ENCODE measurements at places on chromosomes 7 and 10.

DNA sequence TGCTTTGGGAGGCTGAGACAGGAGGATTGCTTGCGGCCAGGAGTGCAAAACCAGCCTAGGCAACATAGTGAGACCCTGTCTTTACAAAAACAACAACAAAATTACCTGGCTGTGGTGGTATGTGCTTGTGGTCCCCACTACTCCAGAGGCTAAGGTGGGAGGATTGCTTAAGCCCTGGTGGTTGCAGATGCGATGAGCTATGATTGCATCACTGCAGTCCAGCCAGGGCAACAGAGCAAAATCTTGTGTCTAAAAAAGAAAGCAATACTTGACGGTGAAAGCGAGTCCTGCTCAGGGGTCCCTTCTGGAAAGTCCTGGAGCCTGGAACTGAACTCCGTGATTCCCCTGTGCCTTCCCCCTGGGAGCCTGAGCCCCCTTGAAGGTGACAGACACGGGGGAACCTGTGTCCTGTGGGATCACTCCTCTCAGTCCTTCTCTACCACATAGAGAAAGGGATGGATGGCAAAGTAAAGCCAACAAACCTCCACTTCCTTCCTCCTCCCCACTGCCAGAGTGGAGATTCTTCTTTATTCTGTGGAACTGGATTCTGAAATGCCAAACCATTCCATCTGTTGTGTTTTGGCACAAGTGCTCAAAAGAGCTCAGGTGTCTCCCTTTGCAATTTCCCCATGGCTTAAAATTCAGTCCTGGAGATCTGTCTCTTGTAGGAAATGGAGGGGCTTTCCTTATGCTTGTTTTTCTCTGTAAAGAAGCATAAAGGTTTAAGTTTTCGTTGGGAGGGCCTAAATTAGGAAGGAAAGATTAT lies 50.6 kb downstream of the KIAA1217 start:
- DNase-seq, result no peak

DNA sequence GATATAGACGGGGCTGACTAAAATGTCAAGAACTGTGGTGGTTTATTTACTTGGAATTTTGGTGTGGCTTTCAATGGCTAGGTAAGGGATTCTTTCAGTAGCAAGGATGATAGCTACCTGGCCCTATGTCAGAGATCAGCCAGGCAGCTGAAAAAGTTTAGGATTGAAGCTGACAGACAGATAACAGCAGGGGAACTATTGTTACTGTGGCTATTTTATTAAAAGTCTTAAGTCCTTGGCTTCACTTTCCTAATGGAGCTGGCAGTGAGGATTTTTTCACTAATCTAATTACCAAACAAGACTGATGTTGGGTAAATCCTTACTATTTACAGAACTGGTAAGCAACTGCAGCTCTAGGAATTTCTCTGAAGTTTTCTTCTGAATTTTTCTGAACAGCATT lies 72.4 kb upstream of the ANLN start:
- DNase-seq, result no peak

DNA sequence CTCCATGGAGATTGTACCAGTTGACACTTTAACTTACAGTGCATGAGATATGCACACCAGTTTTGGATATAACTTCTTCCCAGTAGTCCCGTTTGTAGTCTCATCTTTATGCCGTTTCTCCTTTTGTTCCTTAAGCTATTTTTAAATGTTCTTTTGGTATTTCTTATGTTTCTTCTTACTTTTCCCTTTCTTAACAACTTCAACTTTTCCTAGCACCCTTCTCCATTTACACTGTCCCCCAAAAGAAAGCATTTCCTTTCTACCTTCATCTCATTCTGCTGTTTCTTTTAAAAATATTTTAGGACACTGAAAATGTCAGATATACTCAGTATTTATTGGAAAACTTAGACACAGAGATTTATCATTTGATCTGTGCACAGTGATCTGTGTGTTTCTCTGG lies 1.5 kb downstream of the PSMC2 start:
- no peak for DNase-seq

- DNase-seq, result peak; percentile 17
Observed at GRCh38 chr7:24980534-24981170, 674 bp upstream of the OSBPL3 start.

- DNase-seq, result no peak
Observed at GRCh38 chr7:148535217-148535616, 55.3 kb upstream of the C7orf33 start.

DNA sequence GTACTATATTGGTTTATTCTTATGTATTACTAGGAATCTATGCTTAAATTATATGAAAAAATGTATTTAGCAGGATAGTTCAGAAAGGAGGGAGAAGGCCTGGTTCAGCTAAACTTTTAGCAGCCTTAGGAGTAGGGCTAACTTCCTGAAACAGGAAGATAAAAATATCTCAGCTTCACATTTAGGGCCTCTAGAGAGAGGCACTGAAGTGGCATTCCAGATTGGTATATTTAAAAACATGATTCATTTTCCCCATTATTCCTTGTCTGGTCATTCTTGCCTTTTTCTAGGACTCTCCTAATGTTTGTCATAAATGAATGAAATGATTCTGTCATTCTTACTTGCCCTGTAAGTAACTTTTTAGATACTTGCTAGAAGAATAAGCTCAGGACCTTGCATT lies 63.0 kb upstream of the CYP26C1 start:
- no peak for DNase-seq

- DNase-seq, result no peak
Observed at GRCh38 chr7:134936893-134937510, 49.3 kb upstream of the AGBL3 start.

DNA sequence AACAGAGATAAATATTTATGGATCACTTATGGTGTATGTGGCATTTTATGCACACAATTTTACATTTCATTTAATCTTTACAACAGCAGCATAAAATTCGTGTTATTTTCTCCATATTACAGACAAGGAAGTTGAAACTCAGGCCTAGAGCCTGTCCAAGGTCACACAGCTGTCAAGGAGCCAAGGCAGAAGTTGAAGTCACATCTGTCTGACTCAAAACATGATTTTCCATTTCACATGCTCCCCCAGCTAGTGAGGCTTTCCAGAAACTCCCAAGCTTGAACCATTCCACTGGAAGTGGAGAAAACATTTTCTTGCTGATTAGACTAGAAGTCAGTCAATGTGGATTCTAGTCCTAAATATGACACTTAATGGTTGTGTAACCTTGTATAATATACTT lies 110.5 kb downstream of the HECTD2 start:
- no peak for DNase-seq

GRCh38 chr7:151244841-151245346 lies 3.6 kb downstream of the SMARCD3 start:
- DNase-seq, result no peak

DNA sequence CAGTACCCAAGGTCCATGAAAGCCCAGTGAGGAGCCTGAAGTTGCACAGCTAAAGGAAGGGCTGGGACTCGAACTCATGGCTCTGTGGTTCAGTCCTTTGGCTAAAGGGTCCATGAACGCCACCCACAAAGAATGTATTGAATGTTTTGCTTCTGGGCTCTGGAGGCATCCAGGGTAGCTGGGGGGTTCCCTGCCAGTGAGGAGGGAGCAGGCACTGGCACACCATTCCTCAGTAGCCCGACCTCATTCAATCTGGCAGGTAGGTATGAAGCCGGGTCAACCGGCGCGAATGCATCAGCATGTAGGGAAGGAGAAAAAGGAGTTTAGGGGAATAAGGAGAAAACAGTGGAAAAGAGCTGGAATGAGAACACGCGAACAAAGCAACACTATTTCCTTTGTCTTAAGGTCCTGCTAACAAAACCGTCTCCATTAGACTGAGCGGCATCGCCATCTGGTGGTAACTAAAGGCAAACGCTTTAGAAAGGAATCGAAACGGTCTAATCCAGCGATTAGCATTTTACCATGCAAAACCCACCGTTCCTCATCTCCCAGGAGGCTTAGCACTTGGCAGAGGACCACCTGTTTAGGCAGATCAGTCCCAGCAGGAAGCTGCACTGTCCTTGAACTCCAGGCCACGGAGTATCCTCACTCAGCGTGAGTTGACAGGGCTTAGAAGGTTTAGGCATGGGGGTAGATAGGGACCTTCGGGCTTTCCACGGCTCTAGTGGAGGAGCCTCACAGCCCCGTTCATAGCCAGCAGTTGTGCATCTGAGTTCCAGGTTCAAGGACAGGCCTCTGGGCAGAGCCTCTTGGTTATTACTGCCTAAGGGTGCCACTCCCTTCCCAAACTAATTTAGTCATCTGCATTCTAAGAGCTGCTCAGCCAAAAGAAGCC lies 122.8 kb downstream of the UBE2H start:
- no peak for DNase-seq

GRCh38 chr10:114499630-114500190 lies 95.4 kb upstream of the AFAP1L2 start:
- DNase-seq, result no peak

- DNase-seq, result no peak
Observed at GRCh38 chr7:11232462-11232861, 258.8 kb downstream of the PHF14 start.

GRCh38 chr7:96181174-96181573 lies 140.7 kb downstream of the SLC25A13 start:
- no peak for DNase-seq

DNA sequence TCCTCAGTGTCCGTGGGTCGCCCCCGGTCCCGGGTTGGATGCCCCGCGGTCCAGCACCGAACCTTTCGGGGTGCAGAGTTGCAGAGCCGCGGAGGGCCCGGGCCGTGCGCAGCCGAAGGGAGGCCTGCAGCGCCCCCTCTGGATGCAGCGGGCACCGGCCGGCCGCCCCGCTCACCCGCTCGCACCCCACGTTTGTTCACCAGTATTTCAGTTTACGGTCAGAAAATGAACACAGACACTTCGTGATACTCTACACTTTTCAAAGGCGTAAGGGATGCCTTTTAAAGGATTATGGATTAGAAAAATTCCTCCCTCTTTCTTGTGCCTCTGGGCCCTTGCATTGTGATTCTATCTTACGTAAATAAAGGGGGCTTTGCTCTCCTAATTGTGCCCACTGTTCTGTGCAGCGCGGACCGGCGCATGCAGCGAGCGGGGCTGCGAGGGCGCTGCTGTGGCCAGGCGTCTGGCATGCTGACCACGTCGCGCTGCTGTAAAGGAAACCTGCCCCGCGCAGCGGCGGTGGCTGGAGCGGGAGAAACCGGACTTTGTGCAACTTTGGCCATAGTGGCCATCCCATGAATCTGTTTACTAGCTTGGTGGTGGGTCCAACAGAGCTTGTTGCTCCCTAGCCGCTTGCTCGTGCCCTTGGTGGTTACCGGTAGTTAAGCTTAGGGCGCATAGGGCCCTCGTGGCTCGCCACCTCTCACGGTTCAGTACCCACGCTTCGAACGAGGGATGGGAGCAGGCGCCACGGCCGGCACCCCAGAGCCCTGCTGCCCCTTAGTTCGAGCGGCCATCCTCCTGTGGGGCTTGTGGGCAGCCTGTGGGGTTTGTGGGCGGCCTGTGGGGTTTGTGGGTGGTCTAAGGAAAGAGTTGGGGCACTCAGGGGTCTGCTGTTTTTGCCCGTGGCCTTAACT lies 739 bp upstream of the MEST start:
- DNase-seq, result no peak

- no peak for DNase-seq
Observed at GRCh38 chr10:22453320-22453719, 108.0 kb downstream of the SPAG6 start.

DNA sequence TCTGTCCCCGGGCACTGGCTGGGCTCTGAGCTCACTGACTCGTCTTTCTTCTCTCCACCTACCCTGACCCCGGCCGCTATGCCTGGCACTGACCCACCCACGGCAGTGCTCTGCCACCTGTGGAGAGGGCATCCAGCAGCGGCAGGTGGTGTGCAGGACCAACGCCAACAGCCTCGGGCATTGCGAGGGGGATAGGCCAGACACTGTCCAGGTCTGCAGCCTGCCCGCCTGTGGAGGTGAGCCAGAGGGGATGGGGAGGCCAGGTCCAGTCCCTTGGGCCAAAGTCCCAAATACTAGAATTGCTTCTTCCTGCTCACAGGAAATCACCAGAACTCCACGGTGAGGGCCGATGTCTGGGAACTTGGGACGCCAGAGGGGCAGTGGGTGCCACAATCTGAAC lies 27.3 kb downstream of the TBATA start:
- no peak for DNase-seq

GRCh38 chr10:122053314-122053713 lies 64.4 kb downstream of the TACC2 start:
- DNase-seq, result no peak

- no peak for DNase-seq
Observed at GRCh38 chr7:77537778-77538280, 734 bp downstream of the PTPN12 start.

DNA sequence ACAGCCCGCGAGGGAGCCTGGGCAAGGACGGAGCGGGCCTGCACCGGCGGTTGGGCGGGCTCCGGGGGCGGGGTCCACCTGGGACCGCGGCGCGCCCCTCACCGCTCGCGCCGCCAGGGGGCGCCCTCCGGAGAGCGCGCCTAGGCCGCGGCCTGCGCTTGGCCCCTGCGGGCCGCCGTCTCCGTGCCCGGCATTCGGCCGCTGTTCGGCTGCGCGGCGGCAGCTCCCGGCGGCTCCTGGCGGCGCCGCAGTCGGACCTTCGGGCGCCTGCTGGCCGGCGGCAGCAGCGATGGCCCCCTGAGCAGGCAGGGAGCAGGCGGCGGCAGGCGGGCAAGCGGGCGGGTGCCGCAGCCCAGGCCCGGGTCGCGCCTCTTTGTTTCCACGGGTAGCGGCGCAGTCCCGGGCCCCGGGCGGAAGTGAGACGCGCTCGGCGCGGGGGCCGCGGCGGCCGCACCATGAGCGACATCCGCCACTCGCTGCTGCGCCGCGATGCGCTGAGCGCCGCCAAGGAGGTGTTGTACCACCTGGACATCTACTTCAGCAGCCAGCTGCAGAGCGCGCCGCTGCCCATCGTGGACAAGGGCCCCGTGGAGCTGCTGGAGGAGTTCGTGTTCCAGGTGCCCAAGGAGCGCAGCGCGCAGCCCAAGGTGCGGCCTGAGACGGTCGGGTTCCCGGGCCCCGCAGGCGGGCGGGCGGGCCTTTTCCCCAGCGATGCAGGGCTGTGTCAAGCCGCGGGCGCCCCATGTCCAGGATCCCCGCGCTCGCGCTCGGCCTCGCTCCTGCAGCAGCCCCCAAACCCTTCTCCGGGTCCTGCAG lies at the start of gene INTS15:
INTS15 (plus strand) TSS at position 193 of the 816 bp plus-strand sequence; CDS start at position 456, 263 bp downstream.
- DNase-seq, result peak; percentile 58

DNA sequence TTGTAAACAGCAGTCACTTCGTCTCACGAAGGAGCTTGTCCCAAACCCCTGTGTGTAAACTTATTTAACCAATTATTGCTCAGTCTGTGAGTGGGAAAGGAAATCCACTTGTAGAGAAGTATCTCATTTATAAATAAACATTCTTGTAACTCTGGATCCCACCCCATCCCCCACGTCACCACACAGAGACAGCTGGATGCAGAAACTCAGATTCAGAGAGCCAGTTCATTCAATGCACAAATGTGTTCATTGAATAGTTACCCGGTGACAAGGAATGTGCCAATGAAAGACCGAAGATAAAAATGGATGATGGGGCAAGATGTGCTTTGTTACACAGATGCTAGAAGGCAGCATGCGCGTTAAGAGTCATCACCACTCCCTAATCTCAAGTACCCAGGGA lies 8.3 kb upstream of the OCM start:
- DNase-seq, result no peak

DNA sequence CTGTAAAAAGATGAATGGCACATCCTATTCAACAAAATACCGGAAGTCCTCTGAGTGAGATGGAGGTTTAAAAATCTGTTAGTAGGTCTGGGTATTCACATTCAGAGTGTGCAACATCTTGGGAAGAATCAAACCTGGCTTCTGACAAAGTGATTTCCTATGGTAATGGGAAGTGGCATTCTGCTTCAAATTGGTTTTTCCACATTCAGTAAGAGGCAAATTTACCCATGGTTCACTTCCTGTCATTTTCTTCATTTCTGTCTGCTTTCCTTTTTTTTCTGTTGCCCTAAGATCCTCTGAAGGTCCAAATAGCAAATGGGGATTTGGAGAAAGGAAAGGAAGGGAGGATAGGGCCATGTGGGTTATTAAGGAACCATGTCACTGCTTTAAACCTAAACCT lies 218.3 kb downstream of the DOCK4 start:
- DNase-seq, result no peak

- DNase-seq, result no peak
Observed at GRCh38 chr10:131099028-131099726, 212.3 kb downstream of the TCERG1L start.

Measured in stimulated activated CD4-positive, alpha-beta T cell treated with anti-CD3 and anti-CD28 coated beads, Interleukin-1b, Interleukin-23, amount 100 ng/mL, for 1 hour (primary cell).